ENCODE measurements at places on chromosomes 16 and 17.

GRCh38 chr17:82149401-82150099, 51.5 kb upstream of the FASN start:
- H3K36me3 ChIP-seq: no peaks in the 10 kb centered on the region
- no peak overlapping the region for H3K27ac ChIP-seq
- no peaks in the 10 kb centered on the region for H3K27me3 ChIP-seq
- H3K4me3 ChIP-seq: no peak overlapping the region
- DNase-seq: no peak

DNA sequence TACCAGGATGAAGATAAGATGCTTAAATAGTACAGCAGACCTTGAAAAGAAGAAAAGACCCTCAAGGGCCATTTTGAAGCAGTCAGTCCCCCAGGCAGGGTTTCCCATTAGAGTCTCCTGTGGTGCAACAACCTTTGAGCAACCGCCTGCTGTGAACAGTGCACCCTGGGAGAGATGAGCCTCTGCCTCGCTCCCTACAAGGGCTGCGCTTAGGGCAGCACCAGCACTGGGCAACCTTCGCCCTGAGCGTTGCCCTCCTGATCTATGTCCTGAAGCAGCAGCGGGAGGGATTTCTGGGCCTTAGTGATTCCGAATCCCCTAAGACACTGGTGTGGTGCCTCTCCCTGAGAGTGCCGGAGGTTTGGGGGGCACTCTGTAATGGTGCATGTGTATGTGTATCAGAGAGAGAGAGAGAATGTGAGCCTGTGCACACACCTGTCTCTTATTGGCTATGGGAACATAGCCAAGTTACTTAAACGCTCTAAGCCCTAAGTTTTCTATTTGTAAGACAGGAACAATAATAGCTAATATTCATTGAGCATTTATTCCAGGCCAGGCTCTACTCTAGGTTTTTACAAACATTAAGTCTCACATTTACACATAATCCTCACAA, 25.2 kb upstream of the ABCC12 start:
- H3K4me3 ChIP-seq: no peak overlapping the region
- no peak for DNase-seq
- H3K27me3 ChIP-seq: no peaks in the 10 kb centered on the region
- no peaks in the 10 kb centered on the region for H3K36me3 ChIP-seq
- no peaks in the 10 kb centered on the region for H3K4me1 ChIP-seq
- no peak overlapping the region for H3K27ac ChIP-seq

DNA sequence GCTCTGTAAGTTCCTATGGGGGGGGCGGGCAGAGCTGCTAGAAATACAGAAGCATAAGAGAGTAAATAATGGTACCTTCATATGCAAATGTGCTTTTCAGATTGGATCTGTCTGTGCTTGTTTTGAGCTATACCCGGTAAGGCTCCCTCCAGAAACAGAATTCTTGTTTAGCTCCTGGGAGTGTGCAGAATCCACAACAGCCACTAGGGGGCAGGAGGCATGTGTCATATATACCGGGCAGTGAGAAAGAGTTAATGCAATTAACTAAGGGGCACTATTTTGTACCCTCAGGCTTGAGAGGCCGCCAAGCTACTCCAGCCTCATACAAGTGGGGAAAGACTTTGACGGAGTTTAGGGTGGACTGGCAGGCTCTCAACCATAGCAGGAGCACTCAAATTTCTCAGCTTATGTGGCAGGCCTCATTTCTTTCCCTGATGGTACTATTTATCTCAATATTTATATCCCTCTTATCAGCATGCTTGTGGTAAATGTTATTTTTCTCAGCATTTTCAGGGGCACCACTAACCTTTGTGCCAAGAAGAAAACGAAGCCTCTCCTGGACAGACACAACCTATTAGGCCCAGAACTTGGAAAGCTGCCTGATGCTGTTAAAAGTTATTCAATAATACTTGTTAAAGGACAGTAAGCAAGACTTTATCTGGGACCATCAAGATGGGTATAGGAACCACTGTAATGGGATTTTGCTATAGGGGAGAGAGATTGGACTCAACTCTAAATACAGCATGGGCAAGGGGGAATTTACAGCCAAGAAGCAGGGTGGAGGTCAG, 10.7 kb upstream of the CENPV start:
- no peaks in the 10 kb centered on the region for H3K36me3 ChIP-seq
- H3K27ac ChIP-seq: no peak overlapping the region

- no peaks in the 10 kb centered on the region for H3K27me3 ChIP-seq
- H3K4me1 ChIP-seq: no peaks in the 10 kb centered on the region
Measured at GRCh38 chr16:11973070-11973469, 3.5 kb upstream of the SNX29 start.

- H3K27ac ChIP-seq: no peak overlapping the region
- peaks cover 8% of the 10 kb centered on the region for H3K4me1 ChIP-seq
- H3K36me3 ChIP-seq: peaks cover 18% of the 10 kb centered on the region
- H3K4me3 ChIP-seq: peak overlapping the region; percentile 91
Measured at GRCh38 chr16:19524616-19525384, 1.1 kb downstream of the CCP110 start.

- no peaks in the 10 kb centered on the region for H3K36me3 ChIP-seq
- no peaks in the 10 kb centered on the region for H3K4me1 ChIP-seq
- no peak for DNase-seq
- H3K4me3 ChIP-seq: no peak overlapping the region
- no peaks in the 10 kb centered on the region for H3K27me3 ChIP-seq
Measured at GRCh38 chr16:14193316-14193871, 122.3 kb downstream of the MRTFB start.

GRCh38 chr16:85178596-85178995, 66.3 kb upstream of the CIBAR2 start:
- no peaks in the 10 kb centered on the region for H3K36me3 ChIP-seq
- DNase-seq: no peak
- no peaks in the 10 kb centered on the region for H3K27me3 ChIP-seq

DNA sequence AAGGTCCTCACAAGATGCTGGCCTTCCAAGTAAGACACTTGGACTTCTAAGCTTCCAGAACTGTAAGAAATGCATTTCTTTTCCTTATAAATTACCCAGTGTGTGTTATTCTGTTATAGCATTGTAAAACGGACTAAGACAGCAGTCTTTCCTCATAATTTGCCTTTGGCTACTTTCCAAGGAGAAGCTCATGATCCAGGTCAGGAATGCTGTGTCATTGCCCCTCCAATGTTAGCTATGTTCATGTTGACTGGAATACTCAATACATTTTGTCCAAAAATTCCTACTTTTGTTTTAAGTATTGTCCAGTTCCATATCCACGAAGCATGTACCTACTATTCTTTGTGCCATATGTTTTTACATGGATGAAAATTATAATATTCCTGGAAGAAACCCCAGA, 234.6 kb downstream of the HS3ST3A1 start:
- no peaks in the 10 kb centered on the region for H3K4me1 ChIP-seq
- no peaks in the 10 kb centered on the region for H3K36me3 ChIP-seq
- no peak for DNase-seq
- no peak overlapping the region for H3K27ac ChIP-seq
- no peak overlapping the region for H3K4me3 ChIP-seq

DNA sequence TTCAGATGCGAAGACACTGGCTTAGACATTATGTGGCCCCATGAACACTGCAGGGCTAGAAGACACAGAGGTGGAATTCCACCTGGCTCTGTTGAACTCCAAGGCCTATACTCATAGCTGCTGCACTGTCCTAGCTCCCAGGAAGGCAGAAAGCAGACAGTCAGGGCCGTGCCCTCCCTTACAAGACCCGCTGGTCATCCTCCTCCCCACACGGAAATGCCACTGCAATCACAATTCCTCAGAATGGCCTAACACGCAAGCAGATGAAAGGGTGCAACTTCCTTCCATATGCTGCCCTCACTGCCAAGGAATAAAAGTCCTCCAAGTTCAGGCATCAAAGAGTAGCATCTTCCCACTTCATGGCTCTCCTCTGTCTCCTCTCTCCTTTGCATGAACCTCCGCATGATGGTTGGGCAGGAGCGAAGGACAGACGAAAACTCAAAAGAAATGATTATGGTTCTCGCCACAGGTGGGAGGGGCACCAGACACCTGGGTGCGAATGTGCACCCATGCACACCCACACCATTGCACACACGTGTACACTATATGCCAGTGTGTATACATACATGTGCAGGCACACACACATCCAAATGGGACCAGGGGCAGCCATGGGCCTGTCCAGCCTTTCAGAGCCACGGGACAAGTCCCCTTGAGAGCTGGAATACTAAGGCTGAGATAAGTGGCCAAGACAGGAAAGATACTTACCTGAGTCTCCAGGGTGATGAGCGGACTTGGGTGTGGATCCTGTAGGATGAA, 113.3 kb downstream of the XYLT1 start:
- no peak overlapping the region for H3K4me3 ChIP-seq
- H3K27ac ChIP-seq: no peak overlapping the region
- H3K36me3 ChIP-seq: no peaks in the 10 kb centered on the region
- no peaks in the 10 kb centered on the region for H3K27me3 ChIP-seq
- no peak for DNase-seq

DNA sequence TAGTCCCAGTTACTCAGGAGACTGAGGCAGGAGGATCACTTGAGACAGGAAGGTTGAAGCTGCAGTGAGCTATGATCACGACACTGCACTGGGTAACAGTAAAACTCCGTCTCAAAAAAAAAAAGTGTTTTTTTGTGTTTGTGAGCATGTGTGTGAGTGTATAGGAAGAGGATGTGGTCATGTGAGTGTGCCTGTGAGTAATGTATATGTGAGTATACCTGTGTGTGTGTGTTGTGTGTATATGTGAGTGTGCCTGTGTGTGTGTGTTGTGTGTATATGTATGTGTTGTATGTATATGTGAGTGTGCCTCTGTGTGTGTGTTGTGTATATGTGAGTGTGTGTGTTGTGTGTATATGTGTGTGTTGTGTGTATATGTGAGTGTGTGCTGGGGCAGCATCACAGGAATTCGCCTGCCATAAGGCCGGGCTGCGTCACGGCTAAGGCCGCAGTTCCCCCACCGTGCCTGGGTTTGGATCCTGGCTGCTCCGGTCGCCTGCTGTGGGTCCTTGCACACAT, 21.4 kb upstream of the NPTX1 start:
- no peak for DNase-seq
- H3K27me3 ChIP-seq: no peaks in the 10 kb centered on the region
- no peaks in the 10 kb centered on the region for H3K4me1 ChIP-seq

- no peak for DNase-seq
- no peak overlapping the region for H3K27ac ChIP-seq
- H3K27me3 ChIP-seq: no peaks in the 10 kb centered on the region
- H3K4me1 ChIP-seq: no peaks in the 10 kb centered on the region
Measured at GRCh38 chr16:50058091-50058771, 7.5 kb upstream of the HEATR3 start.

DNA sequence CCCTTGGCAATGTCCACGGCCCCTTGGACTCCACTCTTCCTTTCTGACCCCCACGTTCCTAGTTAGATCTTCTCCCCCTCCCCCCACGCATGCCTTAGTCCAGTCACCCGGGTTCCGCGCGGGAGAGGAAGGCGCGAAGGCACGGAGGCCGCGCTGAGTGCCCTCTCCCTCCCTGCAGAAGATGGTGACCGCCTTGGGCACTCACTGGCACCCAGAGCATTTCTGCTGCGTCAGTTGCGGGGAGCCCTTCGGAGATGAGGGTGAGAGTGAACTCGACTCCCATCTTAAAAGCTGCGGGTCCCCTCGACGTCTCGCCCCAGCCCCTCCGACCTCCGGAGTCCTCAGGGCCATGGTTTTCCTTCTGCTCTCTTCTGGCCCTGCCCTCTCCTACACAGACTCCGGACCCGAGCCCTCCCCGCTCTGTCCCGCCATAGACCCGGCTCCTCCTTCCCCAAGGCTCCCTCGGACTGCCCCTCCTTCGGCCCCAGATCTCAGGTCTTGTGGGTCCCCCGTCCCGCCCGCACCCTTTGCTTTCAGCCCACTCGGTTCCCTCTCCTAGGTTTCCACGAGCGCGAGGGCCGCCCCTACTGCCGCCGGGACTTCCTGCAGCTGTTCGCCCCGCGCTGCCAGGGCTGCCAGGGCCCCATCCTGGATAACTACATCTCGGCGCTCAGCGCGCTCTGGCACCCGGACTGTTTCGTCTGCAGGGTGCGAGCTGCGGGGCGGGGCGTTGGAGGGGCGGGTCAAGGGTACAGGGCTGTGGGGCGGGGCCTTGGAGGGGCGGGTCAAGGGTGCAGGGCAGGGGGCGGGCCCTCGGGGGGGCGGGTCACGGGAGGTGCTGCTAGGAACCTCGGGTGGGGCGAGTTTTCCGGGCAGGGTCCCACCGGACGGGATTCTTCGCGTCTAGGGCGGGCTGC, 4.6 kb downstream of the TGFB1I1 start:
- H3K36me3 ChIP-seq: no peaks in the 10 kb centered on the region
- peak overlapping the region; percentile 91 for H3K27ac ChIP-seq
- peak overlapping the region; percentile 62 for H3K4me3 ChIP-seq
- DNase-seq: peak; percentile 89

GRCh38 chr16:12295395-12295794, 318.9 kb downstream of the SNX29 start:
- H3K4me3 ChIP-seq: no peak overlapping the region
- no peak for DNase-seq
- H3K36me3 ChIP-seq: no peaks in the 10 kb centered on the region
- no peaks in the 10 kb centered on the region for H3K27me3 ChIP-seq
- no peaks in the 10 kb centered on the region for H3K4me1 ChIP-seq

DNA sequence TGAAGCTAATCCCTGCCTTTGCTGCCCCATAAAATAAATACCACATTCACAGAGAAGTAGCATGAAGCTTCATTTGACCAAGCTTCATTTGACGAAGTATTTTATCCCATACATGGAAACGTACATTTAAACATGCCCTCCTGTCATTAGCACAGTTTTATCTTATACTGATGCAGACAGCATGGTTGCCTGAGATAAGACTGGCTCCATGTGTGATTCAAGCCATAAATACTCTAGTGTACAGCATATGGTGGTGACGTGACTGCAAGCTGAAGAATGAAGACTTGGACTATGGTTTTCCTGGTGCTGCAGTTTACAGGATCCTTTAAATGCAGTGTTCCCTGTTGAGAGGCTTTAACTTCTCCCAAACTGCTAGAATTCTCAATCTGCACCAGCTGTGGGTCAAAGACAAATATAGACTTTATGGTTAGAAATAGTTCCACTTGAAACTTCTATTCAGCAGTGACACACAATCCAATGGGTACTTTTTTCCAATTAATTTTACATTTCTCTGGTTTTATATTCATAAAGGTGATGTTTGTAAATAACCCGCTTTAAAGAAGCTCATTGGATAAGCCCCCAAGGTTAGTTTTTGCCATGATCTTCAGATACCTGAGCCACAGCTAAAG, 64.9 kb downstream of the CYB561 start:
- DNase-seq: no peak
- no peak overlapping the region for H3K4me3 ChIP-seq
- H3K4me1 ChIP-seq: no peaks in the 10 kb centered on the region
- no peaks in the 10 kb centered on the region for H3K36me3 ChIP-seq
- H3K27me3 ChIP-seq: no peaks in the 10 kb centered on the region

All from pancreas (tissue), 10 donors.